Activated naive CD8-positive, alpha-beta T cell treated with anti-CD3 and anti-CD28 coated beads for 36 hours (primary cell): ENCODE measurements at places on chromosomes 4 and X. TPM values are rescaled to one million over a fixed set of nuclear protein-coding genes. Genes with fewer than 3 reads are reported as not detected.

The AP1S2 gene
- total RNA-seq = 29.4 TPM

The GNRHR gene
- total RNA-seq = not detected

The INTU gene
- total RNA-seq = 0.35 TPM

- peaks cover 5% of the 10 kb centered on the region for H3K27me3 ChIP-seq
- no peak overlapping the region for H3K27ac ChIP-seq
- no peaks in the 10 kb centered on the region for H3K4me1 ChIP-seq
- no peaks in the 10 kb centered on the region for H3K36me3 ChIP-seq
- no peak for DNase-seq
- no peak overlapping the region for H3K4me3 ChIP-seq
These were observed 83.2 kb downstream of the AREG start for GRCh38 chr4:74528178-74528577.

GRCh38 chrX:44904542-44905115 is 31.6 kb downstream of the KDM6A start:
- peaks cover 22% of the 10 kb centered on the region for H3K36me3 ChIP-seq
- DNase-seq = no peak
- H3K27me3 ChIP-seq = no peaks in the 10 kb centered on the region
- H3K27ac ChIP-seq = peak overlapping the region; percentile 58

The TCEAL6 gene
- total RNA-seq = not detected

The SOWAHD gene
- 0.14 TPM for total RNA-seq

DNA sequence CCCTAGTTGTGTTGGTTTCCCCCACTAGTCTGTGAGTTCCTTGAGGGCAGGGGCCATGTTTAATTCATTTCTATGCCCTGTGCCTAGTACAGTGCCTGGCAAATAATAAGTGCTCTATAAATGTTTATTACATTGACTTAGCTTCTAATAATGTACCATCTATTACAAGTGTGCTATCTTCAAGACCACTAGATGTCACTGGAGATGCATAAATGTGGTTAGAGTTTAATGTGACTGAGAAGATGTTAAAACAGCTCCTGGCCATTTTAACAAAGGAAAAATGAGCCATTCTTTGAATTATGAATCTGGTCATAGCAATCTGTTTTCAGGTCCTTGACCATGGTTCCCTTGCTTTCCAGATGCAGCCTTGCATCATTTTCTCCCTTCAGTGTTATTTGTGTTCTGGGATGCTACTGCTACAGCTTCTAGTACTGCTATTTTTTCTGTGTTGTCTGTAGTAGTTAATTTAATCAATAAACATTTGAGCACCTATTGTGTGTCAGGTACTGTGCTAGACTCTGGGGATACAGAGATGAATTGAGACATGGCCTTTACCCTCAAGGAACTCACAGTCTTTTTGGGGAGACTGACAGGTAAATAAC is 43.2 kb downstream of the SLC9A6 start:
- no peak overlapping the region for H3K4me3 ChIP-seq
- peaks cover 3% of the 10 kb centered on the region for H3K36me3 ChIP-seq
- no peaks in the 10 kb centered on the region for H3K4me1 ChIP-seq
- DNase-seq = no peak

The EDA2R gene
- 0.87 TPM for total RNA-seq

GRCh38 chrX:72461766-72462165 is 110.9 kb downstream of the HDAC8 start:
- no peak overlapping the region for H3K27ac ChIP-seq
- no peak for DNase-seq
- no peaks in the 10 kb centered on the region for H3K27me3 ChIP-seq

The PROM1 gene
- total RNA-seq = 0.34 TPM

- H3K27ac ChIP-seq = no peak overlapping the region
- no peak for DNase-seq
- no peaks in the 10 kb centered on the region for H3K27me3 ChIP-seq
- no peak overlapping the region for H3K4me3 ChIP-seq
- no peaks in the 10 kb centered on the region for H3K36me3 ChIP-seq
- H3K4me1 ChIP-seq = no peaks in the 10 kb centered on the region
These were observed 2138.8 kb downstream of the PCDH7 start for GRCh38 chr4:32858971-32859370.

- no peak overlapping the region for H3K27ac ChIP-seq
- no peaks in the 10 kb centered on the region for H3K4me1 ChIP-seq
- DNase-seq = no peak
- no peaks in the 10 kb centered on the region for H3K27me3 ChIP-seq
These were observed 19.1 kb upstream of the ARX start for GRCh38 chrX:25034889-25035288.

The PABPC5 gene
- not detected for total RNA-seq

GRCh38 chr4:42070463-42070862 is 80.1 kb downstream of the SLC30A9 start:
- no peaks in the 10 kb centered on the region for H3K27me3 ChIP-seq
- H3K27ac ChIP-seq = no peak overlapping the region
- DNase-seq = no peak

The LEF1 gene
- 239 TPM for total RNA-seq

DNA sequence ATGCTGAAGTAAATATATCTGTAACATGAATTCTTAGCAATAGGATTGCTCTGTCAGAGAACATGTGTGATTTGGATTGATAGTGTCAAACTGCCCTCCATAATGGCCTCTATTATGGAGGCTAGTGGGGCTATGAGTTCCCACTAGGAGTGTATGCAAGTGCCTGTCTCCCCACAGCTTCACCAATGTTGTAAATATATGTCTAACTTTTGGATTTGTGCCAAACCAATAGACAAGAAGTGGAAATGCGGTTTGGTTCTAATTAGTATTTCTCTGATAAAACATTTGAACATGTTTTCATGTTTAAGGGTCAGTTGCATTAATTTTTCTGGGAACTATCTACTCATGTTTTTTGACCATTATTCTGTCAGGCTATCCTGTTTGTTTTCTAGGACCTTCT is 28.1 kb downstream of the GPAT3 start:
- no peaks in the 10 kb centered on the region for H3K4me1 ChIP-seq
- H3K27me3 ChIP-seq = no peaks in the 10 kb centered on the region
- H3K36me3 ChIP-seq = no peaks in the 10 kb centered on the region
- DNase-seq = no peak
- no peak overlapping the region for H3K4me3 ChIP-seq

DNA sequence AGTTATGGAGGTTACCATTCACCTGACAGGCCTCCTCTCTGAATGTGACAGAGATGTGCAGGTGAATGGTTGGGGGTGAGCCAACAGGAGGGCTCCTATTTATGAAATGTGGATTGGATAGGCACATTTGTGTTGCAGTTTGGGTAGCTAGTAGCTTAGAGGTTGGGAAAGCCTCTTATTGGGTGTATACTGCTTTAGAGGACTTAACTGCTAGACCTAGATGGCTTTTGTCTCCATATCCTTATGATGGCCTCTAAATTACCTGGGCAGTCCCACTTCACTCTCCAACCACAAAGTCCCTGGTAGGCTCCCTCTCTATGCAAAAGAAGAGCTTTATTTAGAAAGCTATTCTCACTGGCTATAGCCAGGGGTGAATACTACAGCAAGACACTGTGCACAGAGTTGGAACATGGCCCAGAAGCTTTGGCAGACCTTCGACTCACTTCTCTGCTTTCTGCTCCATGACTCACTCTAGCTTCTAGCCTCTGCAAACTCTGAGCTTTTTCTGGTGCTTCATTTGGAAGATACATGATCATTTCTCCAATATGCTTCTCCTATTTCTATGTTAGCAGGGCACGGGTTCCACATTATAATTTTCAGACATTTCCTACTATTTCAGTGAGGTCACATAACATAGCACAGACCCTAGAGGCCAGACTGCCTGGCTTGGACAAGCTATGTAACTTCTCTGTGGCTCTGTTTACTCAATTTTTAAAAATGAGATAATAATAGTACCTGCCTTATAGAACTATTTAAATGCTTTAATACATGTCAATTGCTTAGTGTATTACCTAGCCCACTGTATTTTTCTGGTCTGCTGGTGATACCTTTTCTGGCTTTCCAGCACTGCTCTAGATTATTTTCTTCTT is 6.0 kb upstream of the VGLL1 start:
- no peak for DNase-seq
- H3K4me3 ChIP-seq = no peak overlapping the region
- no peaks in the 10 kb centered on the region for H3K36me3 ChIP-seq

DNA sequence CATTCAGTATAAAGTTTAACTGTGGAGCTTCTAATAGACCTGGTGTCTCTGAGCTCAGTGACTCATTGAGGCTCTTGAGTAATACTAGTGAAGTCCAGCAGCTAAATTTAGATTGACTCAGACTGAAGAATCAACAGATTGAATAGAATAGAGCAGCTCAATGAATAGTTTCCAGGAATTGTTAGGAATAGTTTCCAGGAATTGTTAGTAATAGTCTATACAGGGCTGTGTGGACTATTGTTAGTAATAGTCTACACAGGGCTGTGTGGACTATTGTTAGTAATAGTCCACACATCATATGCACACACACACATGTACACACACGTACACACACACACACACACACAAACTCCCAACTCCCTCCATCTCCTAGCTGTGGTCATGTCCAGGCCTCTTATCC is 3.0 kb downstream of the GIMD1 start:
- no peaks in the 10 kb centered on the region for H3K4me1 ChIP-seq
- peaks cover 22% of the 10 kb centered on the region for H3K27me3 ChIP-seq
- H3K36me3 ChIP-seq = no peaks in the 10 kb centered on the region
- no peak for DNase-seq
- H3K4me3 ChIP-seq = no peak overlapping the region
- H3K27ac ChIP-seq = no peak overlapping the region

DNA sequence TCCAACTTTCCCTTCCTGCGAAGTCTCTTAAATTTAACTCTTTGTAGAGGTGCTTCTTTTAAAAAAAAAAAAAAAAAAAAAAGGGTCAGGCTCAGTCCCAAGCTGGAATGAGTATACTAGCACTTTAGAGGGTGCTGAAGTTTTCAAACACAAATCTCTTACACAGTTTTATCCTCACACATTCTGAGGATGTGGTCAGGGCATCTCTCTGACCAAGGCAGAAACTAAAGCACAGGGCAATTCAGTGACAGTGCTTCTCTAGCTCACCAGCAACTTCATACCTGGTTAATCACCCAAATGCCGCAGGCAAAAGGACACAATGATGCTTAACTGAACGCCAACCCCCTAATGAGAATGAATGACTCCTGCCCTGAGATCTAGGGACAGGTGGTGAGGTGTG is 9.8 kb upstream of the PGM2 start:
- peaks cover 11% of the 10 kb centered on the region for H3K36me3 ChIP-seq
- DNase-seq = no peak
- no peak overlapping the region for H3K4me3 ChIP-seq
- H3K27me3 ChIP-seq = no peaks in the 10 kb centered on the region
- H3K4me1 ChIP-seq = peaks cover 18% of the 10 kb centered on the region

DNA sequence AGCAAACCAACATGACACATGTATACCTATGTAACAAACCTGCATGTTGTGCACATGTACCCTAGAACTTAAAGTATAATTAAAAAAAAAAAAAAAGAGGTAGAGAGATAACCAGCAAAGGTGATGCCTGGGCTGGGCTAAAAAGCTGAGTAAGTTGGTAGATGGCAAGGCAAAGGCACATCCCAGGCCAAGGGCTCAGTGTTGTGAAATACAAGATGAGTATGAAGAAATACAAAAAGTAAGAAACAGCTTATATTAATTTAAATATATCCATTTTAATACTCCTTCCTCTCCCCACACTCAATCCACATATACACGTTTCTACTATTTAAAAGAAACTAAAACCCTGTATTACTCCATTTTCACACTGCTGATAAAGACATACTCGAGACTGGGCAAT is 25.8 kb downstream of the TEC start:
- H3K4me3 ChIP-seq = no peak overlapping the region
- DNase-seq = no peak
- H3K27me3 ChIP-seq = no peaks in the 10 kb centered on the region
- H3K27ac ChIP-seq = no peak overlapping the region

DNA sequence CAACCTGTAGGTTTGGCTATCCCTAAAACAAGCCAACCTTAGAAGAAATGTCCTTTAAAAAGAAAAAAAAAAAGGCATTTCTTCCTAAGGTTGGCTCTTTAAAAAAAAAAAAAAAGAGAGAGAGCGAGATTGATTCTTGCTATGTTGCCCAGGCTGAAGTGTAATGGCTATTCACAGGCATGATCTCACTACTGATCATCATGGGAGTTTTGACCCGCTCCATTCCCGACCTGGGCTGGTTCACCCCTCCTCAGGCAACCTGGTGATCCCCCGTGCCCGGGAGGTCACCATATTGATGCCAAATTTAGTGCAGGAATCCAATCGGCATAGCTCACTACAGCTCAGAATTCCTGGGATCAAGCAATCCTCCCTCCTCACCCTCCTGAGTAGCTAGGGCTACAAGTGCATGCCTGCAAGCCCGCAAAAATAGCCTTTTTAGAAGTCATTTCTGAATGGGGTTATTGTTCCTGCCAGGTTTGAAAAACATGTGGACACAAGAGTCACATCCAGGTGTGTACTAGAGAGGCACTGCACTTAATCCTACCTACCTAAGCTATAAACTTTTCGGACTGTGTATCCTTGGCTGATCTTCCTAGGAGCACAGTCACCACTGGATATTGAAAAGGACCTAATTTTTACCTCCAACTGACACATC is 61.4 kb upstream of the ZCCHC13 start:
- no peak overlapping the region for H3K27ac ChIP-seq
- peaks cover 4% of the 10 kb centered on the region for H3K4me1 ChIP-seq
- no peak for DNase-seq

GRCh38 chr4:8182858-8183725 is 16.0 kb upstream of the SH3TC1 start:
- H3K27me3 ChIP-seq = no peaks in the 10 kb centered on the region
- H3K4me3 ChIP-seq = no peak overlapping the region
- no peaks in the 10 kb centered on the region for H3K36me3 ChIP-seq
- no peaks in the 10 kb centered on the region for H3K4me1 ChIP-seq
- H3K27ac ChIP-seq = no peak overlapping the region

- no peak for DNase-seq
- H3K27ac ChIP-seq = no peak overlapping the region
- H3K4me3 ChIP-seq = no peak overlapping the region
- peaks cover 4% of the 10 kb centered on the region for H3K4me1 ChIP-seq
These were observed 62.1 kb upstream of the S100G start for GRCh38 chrX:16587836-16588235.

DNA sequence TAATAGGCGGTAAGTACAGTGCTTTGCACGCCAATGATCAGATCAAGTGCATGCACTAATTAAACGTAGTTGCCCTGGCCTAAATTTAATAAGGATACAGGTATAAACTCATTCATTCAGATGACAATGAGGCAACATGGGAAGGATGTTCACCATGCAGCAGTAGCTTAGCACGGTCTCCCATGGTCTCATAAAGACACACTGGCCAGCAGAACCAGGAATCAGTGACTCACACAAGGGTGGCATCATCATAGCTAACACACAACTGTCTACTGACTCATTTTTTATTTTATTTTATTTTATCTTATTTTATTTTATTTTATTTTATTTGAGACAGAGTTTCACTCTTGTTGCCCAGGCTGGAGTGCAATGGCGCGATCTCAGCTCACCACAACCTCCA is 42.7 kb downstream of the TMEM156 start:
- peaks cover 21% of the 10 kb centered on the region for H3K4me1 ChIP-seq
- no peak overlapping the region for H3K27ac ChIP-seq
- no peaks in the 10 kb centered on the region for H3K27me3 ChIP-seq
- DNase-seq = no peak
- no peak overlapping the region for H3K4me3 ChIP-seq
- H3K36me3 ChIP-seq = peaks cover 24% of the 10 kb centered on the region
